ENCODE measurements at places on chromosomes 16 and 17. TPM values are rescaled to one million over a fixed set of nuclear protein-coding genes. Genes with fewer than 3 reads are reported as not detected.

The ZSCAN10 gene
- not detected for total RNA-seq

The SARM1 gene
- 7.8 TPM for total RNA-seq

The GCGR gene
- not detected for total RNA-seq

The SEZ6 gene
- total RNA-seq: not detected

The MYH10 gene
- 62.6 TPM for total RNA-seq

The PRDM7 gene
- total RNA-seq: 0.16 TPM

The ENPP7 gene
- total RNA-seq: not detected

The APRT gene
- total RNA-seq: 212 TPM

The TEX19 gene
- not detected for total RNA-seq

The ZG16B gene
- 1.4 TPM for total RNA-seq

The DDX19B gene
- 42.3 TPM for total RNA-seq

The RTN4RL1 gene
- 0.24 TPM for total RNA-seq

The CCL5 gene
- total RNA-seq: 0.52 TPM

The TLCD2 gene
- 8.4 TPM for total RNA-seq

The SHISA6 gene
- total RNA-seq: not detected

The CCDC40 gene
- 0.91 TPM for total RNA-seq

The ACSM5 gene
- total RNA-seq: 0.16 TPM

The NOG gene
- total RNA-seq: 0.08 TPM

The ZMYND15 gene
- 0.72 TPM for total RNA-seq

The PTX4 gene
- not detected for total RNA-seq

The MAPK8IP3 gene
- 63.4 TPM for total RNA-seq

The ADAD2 gene
- not detected for total RNA-seq

The PERCC1 gene
- not detected for total RNA-seq

The NHERF1 gene
- total RNA-seq: 23.4 TPM
